HTR-8/SVneo (cell line): ENCODE measurements at places on chromosomes 5 and 9.

DNA sequence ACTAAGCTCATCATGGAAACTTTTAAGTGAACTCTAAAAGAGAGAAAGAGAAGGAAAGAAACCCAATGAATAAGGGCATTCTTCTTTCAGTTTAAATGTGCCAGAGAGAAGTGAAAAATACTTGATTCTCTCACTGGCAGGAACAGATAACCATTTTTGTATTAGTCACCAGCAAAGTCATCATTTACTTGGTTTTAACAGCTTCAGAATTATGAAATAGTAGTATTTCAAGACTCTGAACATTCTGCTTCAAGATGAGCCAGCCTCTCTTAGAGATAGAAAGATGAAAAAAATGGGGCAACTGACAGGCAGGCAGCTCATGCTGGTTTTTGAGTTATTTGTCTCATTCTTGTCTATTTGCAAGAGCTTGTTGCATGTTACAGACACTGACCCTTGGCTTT is 103.5 kb downstream of the GCNT1 start:
- peak; percentile 19 for DNase-seq

GRCh38 chr5:172499287-172499686 is 45.0 kb upstream of the SH3PXD2B start:
- no peak for DNase-seq

DNA sequence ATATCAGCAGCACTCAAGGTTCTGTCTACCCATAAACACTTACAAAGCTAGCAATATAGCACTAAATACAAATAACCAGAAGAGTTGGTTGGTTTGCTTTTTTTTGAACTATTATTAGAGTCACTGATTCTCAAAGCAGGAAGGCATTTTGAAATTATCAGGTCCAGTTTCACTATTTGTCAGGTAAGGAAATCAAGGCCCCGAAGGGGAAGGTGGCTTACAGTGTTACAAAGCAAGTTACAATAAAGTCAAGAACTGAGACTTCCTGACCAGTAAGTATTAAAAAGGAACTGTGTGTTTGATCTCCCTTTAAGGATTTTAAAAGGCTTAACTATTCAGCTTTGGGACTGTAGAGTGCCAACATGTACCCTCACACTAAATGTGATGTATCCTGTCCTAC is 10.8 kb downstream of the C5orf15 start:
- no peak for DNase-seq

DNA sequence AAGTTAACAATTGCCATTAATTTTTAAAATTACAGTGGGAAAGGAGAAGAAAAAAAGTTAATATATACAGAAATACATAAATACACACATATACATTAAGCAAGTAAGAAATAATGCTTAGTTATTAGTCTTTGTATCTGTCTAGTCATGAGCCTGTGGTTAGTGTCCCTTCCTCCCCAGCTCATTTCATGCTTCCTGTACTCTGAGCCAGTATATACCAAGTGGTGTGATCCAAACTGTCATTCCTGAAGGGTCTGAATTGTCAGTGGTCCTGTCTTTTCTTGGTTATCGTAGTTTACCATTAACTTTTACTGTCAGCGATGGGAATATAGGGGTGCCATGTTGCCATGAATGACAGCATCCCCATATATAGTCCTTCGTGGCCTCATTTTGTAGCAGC is 24.2 kb upstream of the STOM start:
- no peak for DNase-seq

GRCh38 chr9:87359264-87359663 is 138.4 kb upstream of the DAPK1 start:
- DNase-seq: no peak

- DNase-seq: no peak
Measured at GRCh38 chr9:88660611-88661010, 125.6 kb downstream of the NXNL2 start.

DNA sequence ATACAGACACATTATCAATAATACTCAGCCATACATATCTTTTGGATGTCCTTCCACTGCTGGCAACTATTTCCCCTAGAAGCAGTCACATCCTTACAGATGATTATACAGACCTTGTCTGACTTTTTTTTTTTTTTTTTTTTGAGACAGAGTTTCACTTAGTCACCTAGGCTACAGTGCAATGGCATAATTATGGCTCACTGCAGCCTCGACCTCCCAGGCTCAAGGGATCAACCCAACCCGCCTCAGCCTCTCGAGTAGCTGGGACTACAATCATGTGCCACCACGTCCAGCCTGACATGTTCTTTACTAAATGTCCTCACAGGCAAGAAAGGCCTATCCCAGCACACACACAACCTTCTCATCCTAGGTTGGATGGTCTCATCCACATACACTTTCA is 24.0 kb downstream of the NR6A1 start:
- DNase-seq: no peak

DNA sequence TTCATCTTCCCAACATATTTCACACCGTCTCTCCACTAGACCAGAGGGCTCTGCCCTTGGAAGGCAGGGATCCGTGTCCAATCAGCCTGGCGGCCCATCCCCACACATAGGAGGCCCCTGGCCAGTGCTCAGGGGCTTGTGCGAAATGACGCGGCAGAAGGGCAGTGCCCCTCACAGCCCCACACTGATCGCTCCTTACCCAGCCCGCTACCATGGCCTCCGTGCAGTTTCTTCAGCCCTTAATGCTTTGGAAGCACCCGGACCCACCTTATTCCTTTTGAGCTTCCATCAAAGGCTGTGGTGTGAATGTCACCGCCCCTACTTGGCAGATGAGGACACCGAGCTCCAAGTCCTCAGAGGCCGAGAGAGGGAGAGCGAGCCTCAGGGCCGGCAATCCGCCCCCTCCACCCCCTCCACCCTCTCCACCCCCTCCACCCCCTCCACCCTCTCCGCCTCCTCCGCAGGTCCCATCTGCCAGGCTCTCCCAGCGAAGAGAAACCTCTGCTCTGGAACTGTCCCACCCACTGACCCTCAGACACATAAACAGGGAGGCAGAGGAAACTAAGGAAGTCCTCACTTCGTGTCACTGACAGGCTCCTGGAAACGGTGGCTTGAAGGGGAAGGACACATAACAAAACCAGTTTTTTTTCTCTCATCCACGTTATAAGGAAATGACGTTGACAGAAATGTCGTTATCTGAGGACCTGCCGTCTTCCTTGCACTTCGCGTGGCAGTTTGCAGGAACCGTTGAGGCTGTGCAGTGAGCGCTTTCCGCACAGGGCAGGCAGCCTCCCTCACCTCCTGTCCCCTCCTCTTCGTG is 13.9 kb downstream of the QSOX2 start:
- DNase-seq: no peak

DNA sequence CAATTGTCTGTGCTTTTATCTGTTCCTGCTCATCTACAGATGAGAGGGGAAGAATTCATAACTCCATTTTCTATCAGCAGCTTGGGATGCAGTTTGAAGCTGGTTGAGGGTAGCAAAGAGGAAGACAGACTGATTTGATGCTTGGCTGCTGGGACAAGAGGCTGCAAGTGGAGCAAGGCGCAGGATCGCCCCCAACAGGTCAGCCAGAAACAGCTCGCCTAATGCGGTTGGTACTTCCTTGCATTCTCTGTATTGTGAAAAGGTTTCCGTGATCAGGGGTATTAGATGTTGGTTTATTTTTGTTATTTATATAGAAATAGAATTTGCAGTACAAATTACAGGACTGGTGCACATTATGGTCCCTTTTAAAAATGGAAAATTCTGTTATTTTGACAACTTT is 40.6 kb downstream of the ZNF883 start:
- DNase-seq: peak; percentile 19

DNA sequence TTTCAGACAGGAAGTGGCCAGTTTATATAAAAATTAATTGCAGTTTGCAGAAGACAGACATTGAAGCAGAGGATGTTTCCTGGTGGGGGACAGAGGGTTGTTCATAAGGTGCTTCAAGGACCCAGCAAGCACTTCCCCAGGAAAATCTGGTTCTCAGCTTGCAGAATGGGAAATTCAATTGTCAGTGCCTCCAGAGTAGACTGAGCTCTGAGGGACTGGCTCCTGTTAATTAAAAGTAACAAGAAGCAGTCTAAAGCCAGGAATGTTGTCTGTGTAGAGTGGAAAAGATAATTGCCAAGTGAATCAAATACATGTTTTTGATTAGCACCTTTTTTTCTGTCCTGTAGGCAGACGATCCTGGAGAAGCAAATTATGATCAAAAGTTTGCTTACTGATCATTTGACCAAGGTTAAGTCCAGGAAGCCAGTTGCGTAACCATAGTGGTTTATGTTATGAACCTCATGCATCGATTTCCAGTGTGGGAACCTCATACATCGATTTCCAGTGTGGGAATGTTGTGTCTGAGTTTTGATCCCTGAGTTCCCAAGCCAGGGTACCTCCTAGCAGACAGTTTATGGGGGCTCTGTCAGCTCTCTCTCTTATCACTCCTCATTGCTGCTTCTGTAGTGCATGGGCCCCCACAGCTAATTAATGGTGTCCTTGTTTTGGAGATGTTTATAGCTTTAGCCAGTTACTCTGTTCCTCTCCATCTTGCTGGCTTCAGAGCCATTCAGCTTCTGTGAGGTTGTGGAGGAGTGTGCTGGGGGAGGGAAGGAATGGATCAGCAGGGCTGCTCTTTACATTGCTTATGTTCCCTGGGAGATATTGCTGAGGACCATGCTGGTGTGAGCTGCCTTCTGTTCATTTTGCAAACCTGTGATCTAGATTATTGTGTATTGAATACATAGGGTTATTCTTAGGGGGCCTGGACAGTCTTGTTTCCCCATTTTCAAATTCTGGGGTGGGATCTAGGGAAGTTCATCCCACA is 17.1 kb downstream of the MSANTD3 start:
- DNase-seq: no peak

DNA sequence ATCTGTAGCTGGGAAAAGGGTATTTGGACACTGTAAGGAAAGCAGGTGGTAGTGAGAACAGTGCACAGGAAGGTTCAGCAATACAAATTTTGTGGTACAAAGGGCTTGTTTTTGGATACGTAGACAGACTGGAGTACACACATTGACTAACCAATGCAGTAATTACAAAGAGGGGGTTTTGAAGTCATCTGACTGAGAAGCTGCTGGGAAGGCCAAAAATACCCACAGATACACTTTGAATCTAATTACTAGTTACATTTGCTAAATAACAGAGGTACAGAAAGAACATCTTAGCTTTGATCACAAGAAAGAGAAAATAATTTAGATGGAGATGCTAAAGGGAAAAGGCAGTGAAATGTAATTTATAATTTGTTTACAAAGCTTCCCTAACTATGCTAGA is 45.9 kb downstream of the PKD2L2 start:
- no peak for DNase-seq

- no peak for DNase-seq
Measured at GRCh38 chr9:113660196-113660595, 196.7 kb downstream of the RGS3 start.

DNA sequence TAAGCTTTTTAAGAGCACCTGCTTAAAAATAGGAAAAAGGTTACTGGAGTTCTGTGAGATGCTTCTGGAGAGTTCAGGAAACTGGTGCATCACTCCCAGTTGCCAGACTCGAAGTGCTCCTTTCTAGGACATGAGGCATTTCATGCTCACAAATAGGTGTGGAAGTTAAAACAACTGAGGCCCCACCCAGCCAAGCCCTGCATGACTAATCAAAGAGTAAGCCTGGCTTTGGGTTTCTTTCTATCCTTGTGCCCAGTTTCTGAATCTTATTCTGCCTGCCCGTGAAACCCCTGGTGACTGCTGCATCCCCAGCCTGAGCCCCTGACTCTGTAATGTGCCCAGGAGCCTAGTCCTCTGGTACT is 7.7 kb downstream of the SPINK9 start:
- no peak for DNase-seq

DNA sequence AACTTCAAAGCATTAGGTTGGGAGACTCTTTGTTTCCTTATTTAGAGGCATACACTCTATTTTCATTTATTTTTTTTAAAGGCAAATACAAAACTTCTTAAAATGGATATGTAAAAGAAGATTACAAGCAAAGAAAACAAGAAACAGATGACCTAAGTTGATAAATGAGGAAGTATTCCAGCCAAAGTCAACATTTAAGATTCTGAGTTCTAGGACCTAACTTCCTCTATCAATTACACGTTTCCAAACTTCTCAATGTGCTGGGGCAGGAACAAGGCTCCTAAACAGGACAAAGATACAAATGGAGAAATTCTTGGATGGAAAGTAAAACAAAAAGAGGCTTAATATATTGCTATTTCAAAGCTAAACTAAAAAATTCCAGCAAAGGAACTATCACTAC is 89.5 kb downstream of the TLE1 start:
- DNase-seq: no peak

DNA sequence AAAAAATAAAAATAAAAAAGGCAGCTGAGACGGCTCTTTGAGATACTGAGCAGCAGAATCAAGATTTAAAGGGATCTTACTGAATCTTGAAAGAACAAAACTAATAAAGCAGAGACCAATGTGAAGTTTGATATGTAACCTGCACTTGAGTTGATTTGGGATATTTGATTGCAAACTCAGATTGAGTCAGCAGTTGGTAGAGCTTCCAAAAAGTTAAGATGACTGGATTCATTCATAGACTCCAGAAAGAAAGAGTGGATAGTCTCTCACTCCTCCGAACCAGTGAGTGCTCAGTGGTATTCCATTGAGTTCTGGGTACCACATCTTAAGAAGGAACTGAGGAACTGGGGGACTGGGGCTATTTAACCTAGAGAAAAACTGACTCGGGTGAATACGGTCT is 52.7 kb upstream of the TESK1 start:
- no peak for DNase-seq

DNA sequence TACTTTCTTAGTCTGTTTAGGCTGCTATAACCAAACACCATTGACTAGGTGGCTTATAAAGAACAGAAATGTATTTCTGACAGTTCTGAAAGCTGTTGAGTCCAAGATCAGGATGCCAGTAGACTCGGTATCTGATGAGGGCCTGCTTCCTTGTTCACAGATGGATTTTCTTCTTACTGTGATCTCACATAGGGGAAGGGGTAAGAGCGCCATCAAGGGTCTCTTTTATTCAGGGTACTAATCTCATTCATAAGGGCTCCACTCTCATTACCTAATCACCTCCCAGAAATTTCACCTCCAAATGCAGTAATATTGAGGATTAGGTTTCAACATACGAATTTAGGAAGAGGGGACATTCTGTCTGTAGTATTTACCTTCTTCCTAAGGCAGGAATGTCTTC is 384.0 kb upstream of the DMAC1 start:
- no peak for DNase-seq

DNA sequence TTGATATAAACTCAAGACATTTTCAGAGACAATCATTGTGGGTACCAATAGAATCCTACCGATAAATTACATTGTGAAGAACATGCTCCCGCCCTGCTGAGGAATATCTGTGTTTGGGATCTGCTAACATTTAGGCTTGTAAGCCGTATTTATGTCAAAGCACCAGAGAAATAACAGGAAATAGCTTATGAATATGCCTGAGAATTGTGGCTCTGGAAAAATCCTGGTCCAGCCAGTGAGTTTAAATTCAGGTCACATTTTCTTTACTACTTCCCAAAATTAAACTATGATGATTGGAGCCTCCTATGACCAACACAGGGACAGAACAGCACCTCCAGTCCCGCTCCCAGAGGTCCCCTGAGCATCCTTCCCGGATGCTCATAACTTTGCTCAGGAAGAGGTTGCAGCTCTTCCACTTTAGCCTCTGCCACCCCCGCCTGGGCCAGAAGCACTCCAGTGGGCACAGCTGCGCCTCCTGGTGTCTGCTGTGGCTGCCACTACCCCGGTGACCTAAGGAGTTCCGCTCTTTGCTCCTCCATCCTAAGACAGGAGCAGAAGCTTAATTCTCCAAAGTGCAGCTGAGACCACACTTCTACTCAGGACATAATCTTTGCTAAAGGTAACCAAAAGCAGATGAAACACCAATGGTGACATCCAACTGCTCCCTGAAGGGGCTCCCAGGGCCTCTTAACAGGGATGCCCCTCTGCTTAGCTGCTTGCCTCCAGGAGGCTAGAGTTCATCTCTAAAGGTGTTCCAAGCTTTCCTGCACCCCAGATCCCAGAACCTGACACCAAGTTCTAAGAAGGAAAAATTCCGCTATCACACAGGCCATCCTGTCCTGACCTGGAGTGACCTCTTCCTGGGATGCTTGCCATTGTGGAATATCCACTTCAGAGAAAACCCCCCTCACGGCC is 58.8 kb downstream of the SLC1A1 start:
- no peak for DNase-seq
